ENCODE measurements at places on chromosomes 11 and 22.
A peak's percentile ranks its signal among the peaks of the same experiment; 100 is the strongest.

GRCh38 chr22:28819253-28820096 is 19.1 kb upstream of the XBP1 start:
- no peak for DNase-seq

GRCh38 chr11:103035791-103036434 is 56.0 kb downstream of the DCUN1D5 start:
- peak; percentile 91 for DNase-seq

- no peak for DNase-seq
These were observed 744 bp downstream of the PRAME start for GRCh38 chr22:22558071-22558971.

GRCh38 chr11:76714493-76714892 is 43.9 kb upstream of the LRRC32 start:
- no peak for DNase-seq

DNA sequence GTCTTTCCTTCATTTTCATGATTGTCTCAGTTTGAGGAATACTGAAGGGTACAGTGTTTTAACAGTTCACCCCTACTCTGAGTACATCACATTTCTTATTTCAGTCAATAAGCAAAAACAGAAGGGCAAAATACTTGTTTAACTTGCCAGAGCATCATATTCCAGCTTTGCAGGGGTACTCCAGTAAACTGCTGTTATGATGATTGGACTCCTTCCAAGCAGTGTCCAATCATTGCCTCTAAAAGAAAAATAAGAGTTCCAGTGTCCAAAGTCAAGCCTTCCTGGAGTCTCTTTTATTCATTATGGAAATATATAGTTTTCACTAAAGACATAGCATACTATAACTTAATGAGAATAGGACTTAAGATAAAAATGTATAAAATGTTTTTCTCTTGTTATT is 105.1 kb downstream of the FANCF start:
- no peak for DNase-seq

DNA sequence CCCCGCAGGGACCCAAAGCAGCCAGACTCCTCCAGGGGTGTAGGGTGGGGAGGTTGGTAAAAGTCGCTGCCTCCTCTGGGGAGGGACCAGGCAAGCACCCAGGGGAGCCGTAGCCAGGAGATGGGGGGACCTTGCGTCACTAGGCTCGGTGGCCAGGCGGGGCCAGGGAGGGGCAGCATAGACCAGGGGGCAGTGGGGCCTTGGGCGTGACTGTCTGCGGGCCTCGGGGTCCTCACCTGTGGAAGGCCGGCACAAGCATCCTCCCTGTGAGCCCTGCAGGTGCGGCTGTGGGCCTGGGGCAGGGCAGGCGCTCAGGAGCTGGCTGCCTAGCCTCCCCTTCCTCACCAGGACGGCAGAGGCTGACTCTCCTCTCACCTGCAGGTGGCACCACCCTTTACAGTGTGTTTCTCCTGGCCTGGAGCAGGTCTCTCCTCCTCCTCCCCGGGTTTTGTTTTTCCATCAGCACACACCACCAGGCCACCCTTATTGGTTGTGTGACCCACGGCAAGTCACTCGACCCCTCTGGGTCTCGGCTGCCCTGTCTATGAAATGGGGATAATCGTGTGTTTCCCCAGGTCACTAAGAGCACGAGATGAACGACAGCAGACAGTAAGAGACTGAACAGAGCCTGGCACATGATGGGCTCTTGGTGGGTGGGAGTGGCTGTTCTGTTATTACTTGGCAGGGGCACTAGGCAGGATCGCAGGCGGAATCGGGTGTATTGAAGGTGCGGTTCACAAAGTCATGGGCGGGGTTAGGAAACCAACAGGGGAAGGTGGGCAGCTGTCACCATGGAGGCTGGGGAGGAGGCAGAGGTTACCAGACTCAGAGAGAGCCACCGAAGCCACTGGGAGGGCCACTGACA is 52.7 kb downstream of the FLRT1 start:
- peak; percentile 8 for DNase-seq

- no peak for DNase-seq
These were observed 71.3 kb upstream of the GRIA4 start for GRCh38 chr11:105538588-105538987.

GRCh38 chr11:76660533-76661305 is 9.8 kb downstream of the LRRC32 start:
- no peak for DNase-seq

GRCh38 chr11:107014871-107015270 is 3.4 kb downstream of the GUCY1A2 start:
- peak; percentile 2 for DNase-seq

- DNase-seq, result peak; percentile 63
These were observed 103.9 kb downstream of the GGTLC2 start for GRCh38 chr22:22748297-22748743.

DNA sequence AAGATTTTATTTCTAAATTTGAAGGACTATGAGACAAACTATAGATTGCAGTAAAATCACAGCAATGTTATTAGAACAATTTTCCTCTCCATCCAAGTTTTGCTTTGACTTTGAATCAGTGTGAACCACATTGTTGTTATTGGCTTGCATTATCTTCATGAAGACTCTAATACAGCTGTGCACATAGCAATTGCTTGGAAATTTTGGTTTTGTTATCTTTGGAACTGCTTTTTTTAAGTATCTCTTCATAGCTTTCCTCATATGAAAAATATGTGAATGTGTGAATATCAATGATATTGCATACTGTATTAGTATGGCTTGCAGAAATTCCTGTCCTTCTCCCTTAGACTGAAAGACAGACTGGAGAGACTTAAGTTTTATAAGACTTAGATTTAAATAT is 666.6 kb downstream of the LUZP2 start:
- no peak for DNase-seq

DNA sequence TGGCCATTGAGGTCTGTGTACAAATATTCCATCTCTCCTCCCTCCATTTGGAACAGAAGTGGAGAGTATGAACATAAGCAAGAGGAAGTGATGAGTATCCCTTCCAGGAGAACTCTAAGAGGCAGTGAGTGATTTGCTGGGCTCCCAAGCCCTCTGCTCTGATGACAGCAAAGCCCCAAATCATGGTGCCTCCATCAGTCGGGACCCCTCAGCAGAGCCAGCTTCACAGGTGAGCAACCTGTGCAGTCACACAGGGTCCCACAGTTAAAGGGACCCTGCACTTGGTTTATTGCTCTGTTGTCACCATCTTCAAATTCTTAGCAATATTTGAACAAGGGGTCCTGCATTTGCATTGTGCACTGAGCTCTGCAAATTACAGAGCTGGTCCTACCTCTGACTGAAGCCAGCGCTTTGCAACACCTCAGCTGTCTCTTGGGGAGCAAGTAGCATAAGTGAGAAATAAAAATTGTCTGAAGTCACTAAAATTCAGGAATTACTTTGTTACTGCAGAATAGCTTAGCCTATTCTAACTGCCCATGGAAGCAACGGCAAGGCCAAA is 466.4 kb downstream of the MN1 start:
- no peak for DNase-seq

- DNase-seq, result no peak
These were observed 144.0 kb downstream of the GRIK4 start for GRCh38 chr11:120655589-120655988.

DNA sequence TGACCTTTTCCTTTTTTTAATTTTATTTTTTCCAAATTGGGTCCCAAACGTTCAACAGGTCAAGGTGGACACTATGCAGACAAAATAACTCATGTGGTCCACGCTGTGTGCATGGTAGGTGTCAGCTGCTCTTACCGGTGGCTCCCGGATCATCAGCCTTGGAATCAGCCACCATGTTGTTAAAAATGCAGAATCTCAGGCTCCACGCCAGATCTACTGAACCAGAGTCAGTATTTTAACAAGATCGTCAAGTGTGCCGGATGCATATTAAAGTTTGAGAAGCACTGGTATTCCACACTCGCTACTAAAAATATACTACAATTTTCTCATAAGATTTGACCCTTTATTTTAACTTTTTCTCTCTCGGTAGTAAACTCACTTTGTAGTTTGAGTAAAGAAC is 553 bp upstream of the LDLRAD3 start:
- peak; percentile 14 for DNase-seq

- peak; percentile 24 for DNase-seq
These were observed 283.0 kb downstream of the DDX10 start for GRCh38 chr11:108947654-108948570.

DNA sequence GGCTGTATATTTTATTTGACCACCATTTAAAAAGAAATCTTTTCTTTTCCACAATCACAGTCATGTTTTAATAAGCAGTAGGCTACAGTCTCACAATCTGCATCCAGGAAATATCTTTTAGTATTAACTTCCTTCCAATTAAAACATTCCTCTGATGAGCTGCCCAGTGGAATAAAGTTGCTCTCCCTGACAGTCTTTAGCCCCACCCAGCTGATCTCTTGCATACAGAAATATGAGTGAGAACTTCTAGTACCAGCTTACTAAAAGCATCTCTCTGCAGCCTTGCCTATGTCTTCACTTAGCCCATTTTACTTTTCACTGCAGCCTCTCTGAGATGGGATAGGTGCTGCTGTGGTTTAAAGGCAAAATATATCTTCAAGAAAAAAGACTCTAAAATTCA is 143.4 kb upstream of the ANO3 start:
- DNase-seq, result no peak

GRCh38 chr11:119189393-119189792 is 4.1 kb downstream of the NHERF4 start:
- no peak for DNase-seq

GRCh38 chr22:35070451-35071093 is 4.6 kb downstream of the ISX start:
- DNase-seq, result no peak

- no peak for DNase-seq
These were observed 194.3 kb upstream of the MTNR1B start for GRCh38 chr11:92775003-92775676.

- no peak for DNase-seq
These were observed 56.1 kb downstream of the IGLL5 start for GRCh38 chr22:22943521-22944267.

- DNase-seq, result peak; percentile 45
These were observed 186.4 kb downstream of the BLID start for GRCh38 chr11:121929581-121929980.

DNA sequence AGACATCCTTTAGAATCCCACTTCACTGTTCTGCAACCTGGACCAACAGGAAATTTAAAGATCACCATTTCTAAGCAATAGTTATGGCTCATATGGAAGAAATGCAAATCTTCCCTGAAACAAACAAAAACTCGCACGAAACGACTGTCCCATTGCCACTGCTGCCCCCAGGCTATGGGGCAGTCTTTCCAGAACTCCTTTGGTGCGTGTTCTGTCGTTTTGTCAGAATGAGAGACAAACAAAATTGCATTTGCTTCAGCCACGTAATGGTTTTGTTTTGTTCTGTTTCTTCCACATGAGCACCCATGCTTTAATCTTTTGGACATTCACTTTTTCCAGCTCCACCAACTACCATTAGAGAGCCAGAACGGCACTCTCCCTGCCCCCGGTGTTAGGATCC is 10.8 kb upstream of the FBLN1 start:
- no peak for DNase-seq

DNA sequence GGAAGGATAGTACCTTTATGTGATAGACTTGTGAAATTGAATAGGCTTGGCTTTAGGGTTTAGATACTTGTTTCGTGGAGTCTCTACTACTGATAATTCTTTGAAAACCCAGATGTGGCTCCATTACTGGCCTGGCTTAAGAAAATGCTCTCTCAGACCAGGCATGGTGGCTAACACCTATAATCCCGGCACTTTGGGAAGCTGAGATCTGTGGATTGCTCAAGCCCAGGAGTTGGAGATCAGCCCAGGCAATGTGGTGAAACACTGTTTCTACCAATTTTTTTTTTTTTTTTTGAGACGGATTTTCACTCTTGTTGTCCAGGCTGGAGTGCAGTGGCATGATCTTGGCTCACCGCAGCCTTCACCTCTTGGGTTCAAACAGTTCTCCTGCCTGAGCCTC is 40.9 kb downstream of the ATG13 start:
- no peak for DNase-seq

GRCh38 chr11:120660024-120660565 is 148.5 kb downstream of the GRIK4 start:
- DNase-seq, result peak; percentile 65

- no peak for DNase-seq
These were observed 87.3 kb upstream of the DBX1 start for GRCh38 chr11:20247591-20248007.

DNA sequence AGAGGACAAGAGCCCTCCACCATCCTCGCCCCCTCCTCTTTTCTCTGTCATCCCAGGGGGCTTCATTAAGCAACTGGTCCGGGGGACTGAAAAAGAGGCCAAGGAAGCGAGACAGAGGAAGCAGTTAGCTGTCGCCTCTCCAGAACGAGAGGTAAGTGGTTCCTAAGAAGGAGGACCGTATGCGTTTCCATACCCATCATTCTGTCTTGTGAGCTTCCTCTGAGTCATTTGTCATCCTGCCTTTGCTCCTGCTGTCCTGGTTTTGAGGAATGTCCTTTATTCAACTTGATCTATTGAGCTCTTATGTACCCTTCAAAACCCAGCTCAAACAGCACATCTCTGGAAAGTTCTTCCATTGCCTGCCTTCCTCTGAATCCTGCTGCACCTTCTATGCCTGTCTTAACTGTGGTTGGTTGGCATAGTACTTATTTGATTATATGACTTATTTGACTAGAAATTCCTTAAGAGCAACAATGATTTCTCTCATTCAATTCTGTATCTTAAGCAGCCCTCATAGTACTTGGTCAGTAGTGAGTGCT is 21.3 kb downstream of the MYO18B start:
- no peak for DNase-seq

- no peak for DNase-seq
These were observed 815.5 kb downstream of the NTM start for GRCh38 chr11:132185726-132186592.

DNA sequence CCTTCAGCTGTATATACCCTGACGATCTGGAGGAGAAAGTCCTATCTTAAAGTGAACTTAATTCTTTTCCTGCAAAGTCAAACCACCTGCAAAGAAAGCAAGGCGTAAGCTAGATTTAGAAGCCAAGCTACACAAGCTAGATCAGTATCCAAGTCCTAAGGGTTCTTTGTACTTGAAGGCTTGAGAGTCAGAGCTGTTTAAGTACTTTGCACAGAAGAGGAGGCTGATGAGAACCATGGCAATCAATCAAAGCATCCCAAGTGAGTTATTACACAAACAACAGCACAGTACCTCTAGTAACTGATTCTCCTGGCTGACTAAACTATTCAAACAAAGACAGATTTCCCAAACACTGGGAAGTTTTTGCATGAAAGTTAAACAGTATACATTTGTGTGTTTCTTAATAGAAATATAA is 1.9 kb downstream of the CDON start:
- DNase-seq, result no peak

Data from dermis blood vessel endothelial cell (primary cell).